ENCODE measurements at places on chromosomes 2 and 18.

GRCh38 chr2:120768112-120769048 is 32.7 kb downstream of the GLI2 start:
- no peak for DNase-seq

DNA sequence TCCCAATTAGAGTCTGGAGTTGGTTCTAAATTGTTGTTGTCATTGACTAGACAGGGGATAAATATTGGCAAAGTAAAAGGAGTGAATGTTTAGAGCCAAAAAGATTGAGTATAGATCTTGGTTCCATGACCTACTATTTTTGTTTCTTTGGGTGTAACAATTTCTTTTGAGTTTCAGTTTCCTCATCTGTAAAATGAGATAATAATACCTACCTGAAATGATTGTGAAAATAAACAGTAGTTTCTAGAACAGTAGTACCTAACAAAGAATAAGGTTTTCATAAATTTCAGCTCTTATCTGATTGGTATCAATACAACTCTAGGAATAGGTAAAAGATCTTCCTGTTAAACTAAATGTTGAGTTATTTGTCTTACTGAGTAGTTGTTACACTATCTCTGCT is 56.8 kb downstream of the PMS1 start:
- no peak for DNase-seq

- DNase-seq: no peak
Observed at GRCh38 chr2:172496160-172496608, 59.7 kb upstream of the PDK1 start.

DNA sequence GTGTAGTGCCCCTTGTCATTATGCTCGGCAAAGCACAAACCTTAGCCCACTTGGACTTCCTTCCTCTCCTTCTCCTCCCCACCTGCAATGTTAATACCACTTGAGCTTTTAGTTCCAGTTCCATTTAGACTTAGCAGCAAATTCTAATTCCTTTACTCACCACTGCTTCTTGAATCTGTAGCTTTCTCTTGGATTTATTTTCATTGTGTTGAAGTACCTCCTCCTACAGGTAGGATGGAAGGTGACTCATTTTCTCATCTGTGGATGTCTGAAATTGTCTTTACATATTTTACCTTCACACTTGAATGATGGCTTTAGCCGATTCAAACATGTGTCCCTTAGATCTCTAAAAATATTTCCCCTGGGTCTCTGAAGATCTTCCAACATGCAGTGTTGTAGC is 32.8 kb upstream of the BIN1 start:
- DNase-seq: no peak

- no peak for DNase-seq
Observed at GRCh38 chr2:227029426-227030105, 134.4 kb downstream of the COL4A4 start.

DNA sequence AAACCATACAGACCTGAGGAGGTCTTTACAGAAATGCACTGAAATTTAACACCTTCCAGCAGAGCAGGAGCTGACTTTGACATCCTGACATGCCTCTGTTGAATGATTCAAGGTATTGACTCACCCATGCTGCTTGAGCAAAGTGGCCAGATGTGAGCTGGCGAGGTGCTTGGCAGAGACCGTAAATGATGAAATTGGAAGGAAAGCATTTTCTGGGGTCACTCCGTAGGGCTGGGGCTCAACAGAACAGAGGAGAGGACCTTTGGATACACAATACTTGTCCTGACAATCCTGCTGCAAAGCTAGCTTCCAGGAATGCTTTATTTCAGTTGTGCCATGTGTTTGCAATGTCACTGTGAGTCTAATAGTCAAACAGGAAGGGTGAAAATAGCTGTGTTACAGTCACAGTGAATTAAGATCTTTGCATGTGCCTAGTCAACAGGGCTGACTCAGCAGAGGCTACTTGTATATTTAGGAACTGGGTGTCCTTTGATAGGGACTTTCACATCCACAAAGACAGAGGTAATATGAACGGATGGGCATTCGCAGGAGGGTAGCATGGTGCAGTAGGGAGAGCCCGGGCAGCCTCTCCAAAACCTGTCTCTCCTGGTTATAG is 31.6 kb upstream of the NCK2 start:
- DNase-seq: no peak

GRCh38 chr2:153770359-153770991 is 101.2 kb upstream of the GALNT13 start:
- no peak for DNase-seq

DNA sequence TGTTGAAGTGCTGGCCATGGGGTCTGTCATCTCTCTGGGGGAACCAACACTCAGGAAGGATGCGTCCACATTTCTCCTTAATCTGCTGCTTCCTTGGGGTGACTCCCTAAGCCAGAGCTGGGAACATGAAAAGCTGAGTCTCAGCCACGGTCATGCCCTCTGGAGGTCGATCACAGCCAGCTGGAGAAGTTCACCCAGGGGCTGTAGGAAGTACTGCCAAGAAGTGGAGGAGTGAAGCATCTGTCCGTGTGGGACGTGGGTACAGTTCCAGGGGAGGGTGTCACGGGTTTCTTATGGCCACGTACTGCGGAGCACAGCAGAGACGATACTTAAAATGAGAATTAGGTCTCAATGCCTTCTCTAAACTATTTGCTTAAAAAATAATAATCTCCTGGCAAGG is 42.4 kb upstream of the IGFBP2 start:
- DNase-seq: no peak

GRCh38 chr2:223122781-223123180 is 70.8 kb downstream of the KCNE4 start:
- DNase-seq: no peak

DNA sequence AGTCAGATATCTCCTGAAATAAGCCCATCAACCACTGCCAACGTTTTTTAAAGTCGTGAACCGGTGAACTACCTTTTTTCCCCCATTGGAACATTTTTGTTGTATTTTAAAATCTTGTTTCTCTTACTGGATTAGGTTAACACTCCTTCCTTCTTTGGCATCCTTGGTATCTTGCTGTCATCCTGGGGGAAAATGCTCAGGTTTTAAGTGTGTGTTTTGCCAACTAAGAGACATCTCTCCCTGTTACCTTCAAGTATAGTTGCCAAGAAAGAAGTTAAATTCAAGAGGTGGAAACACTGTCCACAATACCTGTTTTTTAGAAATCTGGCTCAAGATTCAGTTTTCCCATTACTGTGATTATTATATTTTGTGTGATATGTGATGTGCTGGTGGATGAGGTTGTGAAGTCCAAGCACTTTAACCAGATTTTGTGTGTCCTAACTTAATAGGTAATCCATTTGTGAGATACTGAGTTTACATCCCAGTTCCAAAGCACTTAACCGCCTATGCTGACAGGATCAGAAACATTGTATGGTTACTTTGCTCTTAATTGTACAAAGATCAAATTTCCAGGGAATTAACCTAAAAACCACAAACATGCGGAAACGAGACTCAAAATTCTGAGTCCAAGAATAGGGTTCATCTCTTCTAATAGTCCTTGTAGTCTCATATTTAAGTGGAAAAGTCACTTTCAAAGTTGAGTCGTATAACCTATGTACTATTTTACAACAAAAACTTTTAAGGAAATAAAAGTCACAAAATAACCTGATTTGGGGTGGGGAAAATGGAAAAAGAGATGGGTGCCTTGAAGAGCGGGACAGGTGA is 1.3 kb upstream of the SP3 start:
- no peak for DNase-seq

GRCh38 chr2:160689441-160689840 is 195.8 kb upstream of the RBMS1 start:
- DNase-seq: no peak

DNA sequence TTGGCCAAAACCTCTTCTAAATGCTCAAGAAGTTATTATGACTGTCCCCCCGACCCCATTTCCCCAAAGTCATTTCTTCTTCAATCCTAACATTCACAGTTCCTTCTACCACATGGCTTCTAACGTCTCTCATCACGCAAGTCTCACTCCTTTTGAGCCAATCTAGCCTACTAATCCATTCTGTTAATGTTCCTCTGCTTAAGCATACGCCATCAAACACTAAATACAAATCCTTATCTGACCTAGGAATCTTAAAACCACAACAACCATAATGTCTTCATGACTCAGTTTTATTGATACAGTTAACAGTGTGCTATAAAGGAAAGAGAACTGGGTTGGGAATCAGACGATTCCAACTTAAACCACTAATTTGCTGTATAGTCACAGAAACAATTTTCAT is 23.9 kb downstream of the HNRNPLL start:
- DNase-seq: no peak

GRCh38 chr2:74001121-74001520 is 16.4 kb downstream of the TET3 start:
- DNase-seq: no peak

DNA sequence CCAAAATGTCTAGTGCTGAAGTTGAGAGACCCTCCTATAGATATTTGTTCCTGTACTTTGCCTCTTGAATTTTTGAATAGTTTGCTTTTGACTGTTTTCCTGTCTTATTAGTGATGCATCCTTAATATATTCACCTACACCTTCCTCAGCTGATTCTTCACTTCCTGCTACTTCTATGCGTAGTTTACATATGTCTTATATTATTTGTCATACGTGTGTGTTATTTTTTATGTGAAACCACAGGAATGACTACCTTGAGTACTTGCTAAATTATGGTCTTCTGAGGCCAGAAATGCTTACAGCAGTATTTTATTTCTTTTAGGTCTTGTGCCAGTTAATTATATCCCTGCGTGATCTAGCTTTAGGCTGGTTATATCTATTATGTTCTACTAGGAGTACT is 9.9 kb downstream of the UBE2E3 start:
- no peak for DNase-seq

- DNase-seq: no peak
Observed at GRCh38 chr2:23347471-23348092, 37.4 kb upstream of the KLHL29 start.

- no peak for DNase-seq
Observed at GRCh38 chr2:133026536-133027177, 356.7 kb upstream of the LYPD1 start.

DNA sequence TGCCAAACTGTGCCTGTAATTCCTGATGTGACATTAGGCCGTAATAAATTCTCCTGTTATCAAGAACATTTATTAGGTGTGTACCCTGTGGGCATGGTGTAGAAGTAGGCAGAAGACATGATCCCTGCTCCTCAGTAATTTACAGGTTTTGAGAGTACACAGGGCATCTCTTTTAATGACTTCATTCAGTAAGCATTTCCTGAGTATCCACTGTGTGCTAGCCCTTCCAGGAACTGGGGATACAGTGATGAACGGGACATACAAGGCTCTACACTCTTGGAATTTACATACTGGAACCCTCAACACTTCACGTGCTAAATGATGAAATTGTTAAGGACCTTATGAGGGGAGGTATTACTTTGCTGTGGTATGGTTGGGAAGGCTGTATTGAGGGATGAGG is 30.2 kb downstream of the DIS3L2 start:
- DNase-seq: no peak

DNA sequence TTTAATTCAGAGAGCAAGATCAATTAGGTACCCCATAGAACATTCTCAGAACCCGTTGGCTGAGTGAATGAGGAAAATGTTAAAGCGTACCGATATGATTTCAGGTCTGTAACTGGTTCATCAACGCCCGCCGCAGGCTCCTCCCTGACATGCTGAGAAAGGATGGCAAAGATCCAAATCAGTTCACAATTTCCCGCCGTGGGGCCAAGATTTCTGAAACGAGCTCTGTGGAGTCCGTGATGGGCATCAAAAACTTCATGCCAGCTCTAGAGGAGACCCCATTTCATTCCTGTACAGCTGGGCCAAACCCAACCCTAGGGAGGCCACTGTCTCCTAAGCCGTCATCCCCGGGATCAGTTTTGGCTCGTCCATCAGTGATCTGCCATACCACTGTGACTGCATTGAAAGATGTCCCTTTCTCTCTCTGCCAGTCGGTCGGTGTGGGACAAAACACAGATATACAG is 7.3 kb downstream of the TGIF1 start:
- DNase-seq: no peak
